ENCODE measurements at places on chromosomes 3 and 15.
A peak's percentile ranks its signal among the peaks of the same experiment; 100 is the strongest.

- no peak for DNase-seq
Measured at GRCh38 chr15:64753480-64754185, 21.8 kb downstream of the RBPMS2 start.

GRCh38 chr3:170809007-170809974 is 60.7 kb downstream of the RPL22L1 start:
- DNase-seq = peak; percentile 41

DNA sequence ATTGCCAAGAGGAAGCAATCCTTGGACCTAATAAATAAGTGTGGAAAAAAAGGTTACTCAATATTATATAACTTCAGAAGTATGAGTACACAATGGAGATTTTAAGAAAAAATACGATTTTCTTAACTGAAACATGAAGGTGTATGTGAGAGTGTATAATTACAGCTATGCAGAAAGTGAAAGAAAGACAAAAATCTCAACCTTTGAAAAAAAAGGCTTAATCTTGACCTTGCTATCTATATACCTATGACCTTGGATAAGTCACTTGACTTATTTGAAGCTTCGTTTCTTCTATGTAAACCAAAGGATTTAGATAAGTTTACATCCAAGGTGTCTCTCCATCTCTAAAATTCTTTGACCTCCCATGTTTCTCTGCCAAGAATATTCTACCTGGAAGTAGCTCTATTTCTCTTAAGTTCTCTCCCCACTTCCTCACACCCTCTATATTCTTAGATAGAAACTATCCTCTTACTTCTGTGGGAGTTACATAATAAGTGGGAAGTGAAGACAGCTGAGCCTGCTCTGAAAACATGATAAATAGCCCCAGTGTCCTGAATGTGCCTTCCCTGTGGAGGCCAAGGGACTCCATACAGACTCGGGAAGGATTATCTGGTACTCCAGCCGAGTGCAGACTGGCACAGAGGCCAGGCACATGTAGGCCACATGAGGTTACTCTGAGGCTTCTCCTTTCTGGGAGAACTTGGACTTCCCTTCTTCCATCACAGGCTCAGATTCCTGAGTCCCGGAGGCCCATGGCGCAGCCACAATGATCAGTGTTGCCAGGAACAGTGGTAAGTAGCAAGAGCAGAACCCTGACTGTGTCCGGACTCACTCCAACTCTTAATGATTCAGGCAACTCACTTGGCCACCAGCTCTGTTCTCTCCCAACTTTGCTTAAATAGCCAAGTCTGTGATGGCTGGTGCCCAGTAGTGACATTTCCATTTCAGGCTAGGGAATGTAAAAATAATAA is 166.8 kb upstream of the COL8A1 start:
- no peak for DNase-seq

DNA sequence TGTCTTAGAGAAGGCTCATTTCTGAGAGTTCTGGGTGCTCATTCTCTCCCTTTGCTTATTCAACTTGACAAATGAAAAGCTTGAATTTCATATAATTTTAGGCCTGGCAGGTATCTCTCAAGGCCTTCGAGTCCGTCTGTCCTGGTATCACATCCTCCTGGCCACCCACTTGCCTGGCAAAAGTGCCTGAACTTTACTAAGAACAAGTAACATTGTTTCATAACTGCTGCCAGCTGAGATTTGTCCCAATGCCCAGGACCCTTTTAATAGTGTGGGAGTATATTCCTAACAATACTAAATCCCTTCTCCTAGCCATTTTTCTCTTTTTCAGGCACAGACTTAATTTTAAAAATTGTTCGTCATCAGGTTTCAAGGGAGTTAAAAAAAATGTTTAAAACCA is 18.1 kb downstream of the LARP6 start:
- DNase-seq = no peak
